Kidney capillary endothelial cell (primary cell): ENCODE measurements at places on chromosomes 5 and 9.
A peak's percentile ranks its signal among the peaks of the same experiment; 100 is the strongest.

DNA sequence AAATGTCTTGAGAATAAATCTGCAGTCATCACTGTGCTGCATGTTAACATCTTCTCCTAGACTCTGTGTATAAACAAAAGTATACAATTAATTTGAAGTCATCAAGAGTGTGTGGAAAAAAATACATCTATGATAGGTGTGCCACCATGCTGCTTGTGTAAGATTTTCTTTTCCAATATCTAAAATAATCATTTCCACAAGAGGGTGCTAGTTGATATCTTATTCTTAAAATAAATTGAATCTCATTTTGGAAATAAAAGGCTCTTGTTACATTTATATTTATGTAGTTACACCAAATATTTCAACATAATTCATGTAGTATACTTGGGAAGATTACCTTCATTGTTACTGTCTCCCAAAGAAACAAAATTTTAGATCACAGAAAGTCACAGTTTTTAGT is 14.1 kb upstream of the MOCS2 start:
- peak; percentile 19 for DNase-seq

DNA sequence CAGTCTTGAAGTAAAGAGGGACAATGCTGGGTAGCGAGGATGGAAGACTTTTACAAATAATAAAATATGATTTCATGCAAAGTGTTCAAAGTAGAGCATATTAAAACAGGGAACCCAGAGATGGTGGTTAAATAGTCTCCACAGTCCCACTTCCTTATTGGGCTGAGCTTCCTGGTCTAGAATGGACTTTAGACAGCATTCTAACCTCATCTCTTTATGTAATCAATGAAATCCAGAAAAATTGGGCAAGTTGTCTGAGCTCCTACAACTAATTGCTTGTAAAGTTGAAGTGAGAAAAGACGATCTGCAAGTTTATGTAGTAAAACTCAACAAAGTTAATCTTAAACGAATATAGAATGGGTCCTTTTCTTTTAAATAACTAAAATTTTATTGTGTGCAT is 328.9 kb downstream of the PJA2 start:
- no peak for DNase-seq

GRCh38 chr5:68012429-68012828 is 203.1 kb upstream of the PIK3R1 start:
- peak; percentile 34 for DNase-seq

- DNase-seq: no peak
Measured at GRCh38 chr9:35446012-35446411, 43.9 kb upstream of the RUSC2 start.

DNA sequence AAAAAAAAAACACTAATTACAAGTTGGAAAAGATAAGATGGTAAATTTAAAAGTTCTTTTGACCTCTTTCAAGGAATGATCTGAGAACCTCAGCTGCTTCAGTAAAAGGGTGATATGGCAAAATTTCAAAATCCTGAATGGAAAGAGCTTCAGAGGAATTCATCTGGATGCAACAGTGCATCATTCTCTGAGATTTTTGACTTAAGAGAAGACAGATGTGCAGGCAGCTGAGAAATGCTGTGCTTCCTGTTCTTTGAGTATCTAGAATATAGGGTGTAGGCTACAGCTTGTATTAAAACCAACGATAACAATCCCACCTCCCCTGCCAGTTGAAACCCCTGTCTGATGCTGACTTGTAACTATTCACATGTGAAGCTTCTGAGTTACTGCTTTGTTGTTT is 6.2 kb downstream of the FRMPD1 start:
- DNase-seq: no peak

GRCh38 chr5:17316970-17317459 is 99.6 kb downstream of the BASP1 start:
- no peak for DNase-seq

GRCh38 chr9:110290001-110290400 is 33.7 kb upstream of the TXN start:
- no peak for DNase-seq

DNA sequence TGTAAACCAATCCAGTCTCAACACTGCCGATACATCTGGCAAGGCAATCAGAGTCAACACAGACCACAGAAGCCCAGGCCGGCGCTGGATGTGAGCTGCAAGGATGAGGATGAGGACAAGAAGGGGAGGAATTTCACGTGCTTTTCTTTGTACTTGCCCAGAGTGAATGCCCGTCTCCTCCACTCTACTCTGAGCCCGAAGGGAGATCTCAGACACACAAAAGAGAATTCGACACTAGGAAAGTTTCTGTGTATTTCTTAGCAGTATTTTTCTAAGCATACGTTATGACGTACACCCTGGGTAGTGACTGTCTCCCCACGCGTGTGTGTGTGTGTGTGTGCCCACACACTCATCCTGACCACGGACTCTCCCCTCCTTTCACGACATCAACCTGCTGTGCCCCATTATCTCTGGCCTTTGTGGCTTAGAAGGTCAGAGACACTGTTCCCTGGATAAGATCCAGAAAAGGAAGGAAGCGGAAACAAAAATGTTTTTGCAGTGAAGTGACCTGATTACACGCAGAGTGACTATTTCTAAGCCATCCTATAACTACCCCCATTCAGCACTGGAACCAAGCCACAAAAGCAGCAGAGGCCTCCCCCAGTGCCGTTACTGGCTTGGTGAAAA is 227.3 kb upstream of the DAPK1 start:
- DNase-seq: peak; percentile 46

- no peak for DNase-seq
Measured at GRCh38 chr9:121194730-121195129, 6.9 kb downstream of the RAB14 start.
